ENCODE measurements at places on chromosomes 5 and 9. TPM values are rescaled to one million over a fixed set of nuclear protein-coding genes. Genes with fewer than 3 reads are reported as not detected.

The CRHBP gene
- 0.20 TPM for total RNA-seq

The CDC14B gene
- 30.5 TPM for total RNA-seq

The PCDHGC5 gene
- total RNA-seq: 3.0 TPM

The PRPF4 gene
- 46.4 TPM for total RNA-seq

The FSTL4 gene
- 2.0 TPM for total RNA-seq

The AIF1L gene
- 118 TPM for total RNA-seq

The GPR150 gene
- not detected for total RNA-seq

The WDR38 gene
- total RNA-seq: not detected

The ADAMTS13 gene
- 6.0 TPM for total RNA-seq

- DNase-seq: no peak
Measured at GRCh38 chr5:95042037-95042436, 242.9 kb downstream of the MCTP1 start.

- no peak for DNase-seq
Measured at GRCh38 chr5:181168595-181169118, 21.3 kb downstream of the OR2V2 start.

DNA sequence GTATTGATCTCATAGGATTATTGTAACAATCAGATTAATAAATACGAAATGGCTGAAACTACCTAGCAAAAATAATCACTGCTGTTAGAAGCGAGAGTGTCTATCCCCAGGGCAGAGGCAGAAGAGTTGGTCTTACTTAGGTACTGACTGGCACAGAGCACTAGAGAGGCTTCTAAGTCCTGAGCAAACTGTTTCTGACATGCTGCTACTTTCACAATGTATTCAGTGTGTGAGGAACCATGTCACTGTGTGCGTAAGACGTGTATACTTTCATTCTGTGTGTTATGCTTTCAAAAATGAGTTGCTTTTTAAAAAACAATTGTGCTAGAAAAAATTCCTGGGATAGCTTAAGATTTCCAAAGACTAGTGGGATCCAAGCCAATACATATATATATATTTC, 5.5 kb upstream of the KLHL9 start:
- no peak for DNase-seq

DNA sequence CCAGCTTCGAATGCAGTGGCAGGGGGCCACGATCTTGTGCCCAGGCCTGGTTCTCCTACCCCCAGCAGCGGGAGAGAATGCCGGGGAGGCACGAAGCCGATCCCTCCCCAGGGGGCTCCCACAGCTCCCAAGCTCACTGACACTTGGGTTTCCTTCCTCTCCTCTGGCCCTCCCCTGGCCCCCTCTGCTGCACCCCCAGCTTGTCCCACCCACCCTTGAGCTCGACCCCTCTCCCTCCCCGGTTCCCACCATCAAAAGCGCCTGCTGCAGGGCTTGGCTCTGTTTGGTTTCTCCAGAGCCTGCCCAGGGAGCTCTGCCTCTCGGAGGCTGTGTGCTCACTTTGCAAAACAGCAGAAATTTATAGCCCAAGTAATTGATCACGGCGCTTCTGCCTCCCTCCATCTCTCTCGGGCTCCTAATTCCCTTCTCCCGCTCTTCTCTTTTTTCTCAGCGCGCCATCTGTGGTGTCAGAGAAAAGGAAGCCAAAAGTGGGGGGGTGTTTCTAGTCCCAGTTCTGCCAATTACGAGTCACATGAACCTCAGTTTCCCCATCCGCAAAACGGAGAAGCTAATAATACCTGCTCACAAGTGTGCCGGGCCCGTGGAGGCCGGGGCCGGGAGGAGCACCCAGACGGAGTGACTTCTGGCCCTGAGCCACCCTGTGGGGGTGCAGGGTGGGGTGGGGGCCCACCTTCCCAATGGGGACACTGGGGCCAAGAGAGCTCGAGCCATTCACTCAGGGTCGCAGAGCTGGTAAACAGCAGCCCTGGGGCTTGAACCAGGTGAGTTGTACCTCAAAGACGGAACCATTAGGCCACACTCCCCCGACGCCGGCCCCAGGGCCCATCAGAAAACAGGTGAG, 141.2 kb upstream of the IER5L start:
- no peak for DNase-seq

DNA sequence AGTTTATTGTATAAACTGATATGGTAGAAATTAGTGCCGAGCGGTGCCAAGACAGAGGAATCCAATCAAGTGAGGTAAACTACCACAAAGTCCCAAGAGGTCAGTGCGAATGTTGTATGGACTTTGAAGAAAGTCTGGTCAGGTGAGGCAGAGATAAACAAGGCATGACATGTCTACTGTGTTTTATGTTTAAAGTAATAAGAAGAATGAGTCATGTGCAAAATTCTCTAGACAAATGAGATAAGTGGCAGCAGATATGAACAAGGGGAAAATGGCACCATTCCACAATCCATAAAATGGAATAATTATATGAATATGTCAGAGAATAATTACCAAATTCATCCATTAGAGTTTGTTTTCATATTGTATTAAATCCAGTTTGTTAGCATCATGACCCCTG, 364.1 kb upstream of the CCNH start:
- no peak for DNase-seq

DNA sequence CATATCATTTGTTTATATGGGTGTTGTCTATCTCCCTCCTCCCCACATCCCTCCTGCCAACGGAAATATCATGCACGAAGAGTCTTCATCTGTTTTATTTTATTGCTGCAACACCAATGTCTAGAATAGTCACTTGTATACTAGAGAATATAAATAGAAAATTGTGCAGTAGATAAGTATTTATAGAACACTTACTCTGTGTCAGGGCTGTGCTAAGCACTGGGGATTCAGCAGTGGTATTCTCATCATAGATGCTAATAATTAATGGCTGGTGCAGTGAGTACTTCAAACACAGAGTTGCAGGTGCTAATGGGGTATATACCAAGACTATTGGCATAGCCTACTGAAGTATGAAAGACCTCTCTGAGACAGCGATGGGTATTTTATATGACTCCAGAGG, 353.5 kb upstream of the CDH6 start:
- no peak for DNase-seq

GRCh38 chr5:30103052-30103451, 1090.4 kb upstream of the CDH6 start:
- no peak for DNase-seq

DNA sequence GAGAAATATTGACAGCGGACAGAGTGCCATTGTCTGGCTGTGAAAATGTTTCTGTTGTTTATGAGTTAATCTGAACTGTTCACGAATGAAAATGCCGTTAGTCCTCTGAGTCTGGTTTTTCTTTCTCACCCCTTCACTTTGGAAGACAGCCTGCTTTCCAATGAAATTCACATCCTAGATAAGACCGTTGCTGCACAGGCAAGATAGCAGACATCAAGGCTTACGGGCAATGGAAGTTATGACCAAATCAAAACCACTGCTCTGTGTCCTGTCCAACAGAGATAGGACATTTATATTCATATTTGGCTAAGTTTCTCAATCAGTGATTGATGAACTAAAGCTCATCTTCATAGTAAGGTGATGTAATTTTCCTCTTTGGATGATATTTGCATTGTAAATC, 180.0 kb upstream of the DMAC1 start:
- DNase-seq: no peak

GRCh38 chr5:176561259-176561658, 12.1 kb downstream of the CDHR2 start:
- no peak for DNase-seq

DNA sequence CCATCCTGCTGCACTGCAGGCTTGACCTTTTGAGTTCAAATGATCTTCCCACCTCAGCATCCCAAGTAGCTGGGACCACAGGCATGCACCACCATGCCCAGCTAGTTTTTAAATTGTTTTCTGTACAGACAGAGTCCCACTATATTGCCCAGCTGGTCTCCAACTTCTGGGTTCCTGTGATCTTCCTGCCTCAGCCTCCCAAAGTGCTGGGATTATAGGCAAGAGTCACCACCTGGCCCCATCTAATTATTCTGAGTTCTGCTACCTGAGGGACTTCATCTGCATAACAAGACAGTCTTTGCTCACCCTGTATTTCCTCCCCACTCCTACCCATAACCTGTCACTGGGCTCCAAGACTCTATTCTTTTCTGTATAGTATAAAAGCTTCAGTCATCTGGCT, 54.6 kb upstream of the CEMIP2 start:
- DNase-seq: no peak

GRCh38 chr5:145499483-145499882, 335.7 kb downstream of the PRELID2 start:
- no peak for DNase-seq

DNA sequence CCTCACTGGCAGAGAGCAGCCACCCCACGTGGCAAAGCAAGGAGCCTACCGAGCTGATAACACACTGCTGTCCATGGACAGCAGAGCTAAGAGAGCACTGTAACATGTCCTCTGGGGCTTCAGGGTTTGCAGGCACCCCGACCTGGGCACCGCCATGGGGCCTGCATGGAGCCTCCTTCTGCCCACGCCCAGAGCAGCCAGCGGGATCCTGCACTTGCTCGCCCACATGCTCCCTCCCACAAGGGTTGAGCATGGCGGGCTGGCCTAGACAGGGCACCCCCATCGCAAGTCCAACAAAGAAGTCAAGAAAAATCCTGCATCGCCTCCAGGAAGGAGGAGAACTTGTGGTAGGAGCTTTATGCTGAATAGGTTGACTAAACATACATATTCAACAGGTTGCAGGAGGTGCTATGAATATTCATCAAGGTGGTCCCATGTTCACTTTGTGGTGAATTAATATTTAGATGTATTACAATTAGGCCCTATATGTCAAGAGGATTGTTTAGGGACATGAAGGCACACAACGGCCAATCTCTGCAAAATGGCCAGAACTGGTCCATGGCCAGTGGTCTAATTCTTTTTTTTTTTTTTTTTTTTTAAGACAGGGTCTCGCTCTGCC, 3.8 kb upstream of the MIGA2 start:
- no peak for DNase-seq

DNA sequence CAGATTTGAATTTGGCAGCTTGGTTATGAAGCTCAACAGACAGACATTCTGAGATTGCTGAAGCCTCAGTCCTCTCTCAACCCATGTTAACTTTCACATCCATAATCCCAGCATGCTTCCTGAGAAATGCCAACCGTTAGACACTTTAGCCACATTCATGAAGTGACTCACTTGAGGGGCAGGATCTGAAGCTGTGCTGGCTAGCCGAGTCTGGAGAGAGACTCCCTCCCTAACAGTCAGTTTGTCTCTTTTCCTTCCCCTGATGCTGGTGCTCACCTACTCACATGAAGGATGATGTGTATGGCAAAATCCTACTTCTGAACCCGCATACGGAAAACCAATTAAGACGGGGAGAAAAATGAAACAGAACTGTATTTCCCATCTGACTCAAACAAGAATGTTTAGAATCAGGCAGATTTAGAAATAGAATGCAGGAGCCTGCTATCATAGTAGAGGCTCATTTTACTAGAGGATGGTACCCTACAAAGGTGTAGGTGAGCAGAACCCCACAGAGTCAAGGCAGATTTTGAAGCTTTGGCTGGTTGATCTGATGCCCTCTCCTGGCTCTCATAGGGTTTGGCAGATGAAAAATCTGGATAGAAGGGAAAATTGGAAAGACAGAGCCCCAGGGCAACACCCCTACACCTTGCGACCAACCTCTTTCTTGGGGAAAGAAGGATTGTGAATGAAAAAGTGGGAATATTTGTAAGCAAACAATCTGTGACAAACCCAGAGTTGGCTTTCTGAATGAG, 150.9 kb upstream of the LHFPL2 start:
- no peak for DNase-seq

DNA sequence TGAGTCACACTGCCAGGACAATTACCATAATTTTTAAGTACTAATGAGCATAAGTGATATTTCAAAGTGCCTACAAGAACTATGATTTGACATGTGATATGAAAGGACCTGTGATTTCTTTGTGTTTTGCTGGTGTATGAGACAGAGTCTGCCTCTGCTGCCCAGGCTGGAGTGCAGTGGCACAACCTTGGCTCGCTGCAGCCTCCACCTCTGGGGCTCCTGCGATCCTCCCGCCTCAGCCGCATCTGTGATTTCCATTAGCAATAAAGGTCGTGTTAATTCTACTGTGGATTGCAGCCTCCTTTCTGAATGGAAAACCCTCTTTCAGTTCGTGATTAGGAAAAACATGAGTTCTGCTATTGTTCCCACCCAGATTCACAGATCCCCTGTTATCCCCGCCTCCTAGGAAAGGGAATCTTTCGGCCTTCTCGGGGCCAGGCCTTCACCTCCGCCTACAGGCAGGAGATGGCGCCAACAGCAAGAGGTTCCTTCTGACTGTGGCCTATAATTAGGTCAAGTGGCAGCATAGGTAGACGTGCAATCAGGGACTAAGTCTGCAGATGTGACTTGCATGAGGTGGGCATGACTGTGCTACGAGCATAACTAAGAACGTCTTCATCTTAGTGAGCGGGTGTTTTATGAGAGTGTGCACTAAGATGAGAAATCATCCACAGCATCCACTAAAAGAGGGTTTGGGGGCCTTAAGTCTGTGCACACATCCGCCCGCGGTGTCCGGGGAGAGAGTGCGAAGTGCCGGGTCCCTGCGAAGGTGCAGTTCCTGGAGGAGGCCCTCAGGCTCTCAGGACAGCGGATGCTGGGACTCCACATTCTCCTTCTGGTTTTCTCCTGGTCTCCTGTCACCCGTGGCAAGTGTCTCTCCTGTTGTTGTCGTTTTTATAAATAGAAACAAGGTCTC, 23.1 kb downstream of the TRIM7 start:
- peak; percentile 46 for DNase-seq

DNA sequence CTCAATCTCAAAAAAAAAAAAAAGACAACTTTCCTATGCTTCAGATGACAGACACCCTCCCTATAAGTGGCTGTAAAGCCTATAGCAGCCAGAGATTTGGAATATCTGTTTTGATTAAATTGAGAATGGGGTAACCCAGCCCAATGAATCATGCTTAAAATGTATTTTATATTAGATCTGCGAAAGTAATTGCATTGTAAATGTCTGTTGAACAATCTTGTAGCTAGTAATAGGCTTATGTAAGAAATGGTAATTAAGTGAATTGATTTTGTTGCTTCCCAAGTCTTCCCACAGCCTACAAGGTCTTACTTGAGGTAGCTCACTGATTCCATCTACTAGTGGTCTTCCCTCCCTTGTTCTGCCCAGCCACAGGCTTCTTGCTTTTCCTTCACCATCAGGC, 590.7 kb downstream of the ACTL7B start:
- DNase-seq: no peak

- DNase-seq: no peak
Measured at GRCh38 chr9:69155341-69156030, 18.6 kb upstream of the TJP2 start.

All from neural crest cell (in vitro differentiated cells).